ENCODE measurements at places on chromosomes 7 and 10.

DNA sequence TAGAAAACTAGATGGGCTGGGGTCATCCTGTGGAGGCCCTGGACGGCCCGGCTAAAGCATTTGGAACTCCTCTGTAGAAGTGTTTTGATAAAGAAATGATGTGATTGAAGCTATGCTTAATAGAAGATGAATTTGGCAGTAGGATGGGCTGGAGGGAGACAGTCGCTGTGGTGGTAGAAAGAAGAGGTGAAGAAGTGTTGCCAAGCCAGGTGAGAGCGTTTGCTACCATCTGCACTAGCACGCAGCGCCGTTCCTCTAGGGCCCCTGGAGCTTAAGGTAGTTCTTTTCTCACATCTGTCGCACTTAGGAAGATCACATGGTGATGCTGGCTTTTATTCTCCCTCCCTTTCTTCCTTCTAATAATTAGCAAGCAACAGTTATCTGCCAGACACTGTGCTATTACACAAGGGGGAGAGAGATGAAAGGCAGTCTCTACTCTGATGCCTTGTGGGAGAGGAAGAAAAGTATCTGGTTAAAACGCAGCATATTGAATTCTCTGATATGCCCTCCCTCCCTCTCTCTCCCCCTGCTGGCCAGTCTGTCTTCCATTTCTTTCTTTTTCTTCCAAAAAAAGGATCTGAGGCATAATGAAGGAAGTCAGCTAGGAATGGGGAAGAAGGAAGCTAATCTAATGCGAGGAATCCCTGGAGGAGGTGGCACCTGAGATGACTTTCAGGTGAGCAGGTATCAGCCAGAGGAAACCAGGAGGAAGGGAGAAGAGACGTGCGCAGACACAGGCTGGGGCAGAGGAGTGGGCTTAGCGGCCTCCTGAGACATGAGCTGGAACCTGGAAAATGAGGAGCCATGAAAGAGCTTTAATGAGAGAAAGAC is 162.3 kb upstream of the KLF14 start:
- no peak for DNase-seq

- DNase-seq = no peak
Measured at GRCh38 chr10:35639021-35639727, 2.9 kb downstream of the FZD8 start.

- no peak for DNase-seq
Measured at GRCh38 chr7:146175716-146176115, 59.1 kb downstream of the CNTNAP2 start.

DNA sequence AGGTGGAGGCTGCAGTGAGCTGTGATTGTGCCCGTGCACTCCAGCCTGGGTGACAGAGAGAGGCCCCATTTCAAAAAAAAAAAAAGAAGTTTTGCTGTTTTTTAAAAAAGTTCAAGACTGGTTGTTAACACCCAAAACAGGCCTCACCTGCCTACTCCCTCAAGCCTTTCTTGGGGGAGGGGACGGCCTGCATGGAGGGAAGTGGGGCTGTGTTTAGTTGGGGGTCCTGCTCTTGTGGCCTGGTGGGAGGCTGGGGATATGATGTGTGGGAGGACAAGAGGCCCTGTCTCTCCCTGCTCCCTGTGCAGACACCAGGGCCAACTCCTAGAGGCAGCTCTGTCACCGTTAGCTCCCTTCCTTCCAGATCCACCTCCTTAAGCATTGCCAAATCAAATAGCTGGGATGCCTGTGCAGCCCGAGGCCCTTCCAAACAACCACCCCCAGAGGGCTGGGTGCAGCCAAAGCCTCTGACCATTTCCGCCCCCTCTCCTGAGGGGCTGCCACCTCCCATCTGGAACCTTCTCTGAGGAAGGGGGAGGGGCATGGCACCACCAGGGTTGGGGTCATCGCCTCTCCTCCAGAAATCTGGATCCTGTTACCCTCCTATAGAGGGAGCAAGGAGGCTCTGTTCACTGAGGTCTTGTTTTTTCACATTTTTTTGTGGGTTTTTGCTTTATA is 32.9 kb upstream of the ANKRD2 start:
- DNase-seq = no peak

DNA sequence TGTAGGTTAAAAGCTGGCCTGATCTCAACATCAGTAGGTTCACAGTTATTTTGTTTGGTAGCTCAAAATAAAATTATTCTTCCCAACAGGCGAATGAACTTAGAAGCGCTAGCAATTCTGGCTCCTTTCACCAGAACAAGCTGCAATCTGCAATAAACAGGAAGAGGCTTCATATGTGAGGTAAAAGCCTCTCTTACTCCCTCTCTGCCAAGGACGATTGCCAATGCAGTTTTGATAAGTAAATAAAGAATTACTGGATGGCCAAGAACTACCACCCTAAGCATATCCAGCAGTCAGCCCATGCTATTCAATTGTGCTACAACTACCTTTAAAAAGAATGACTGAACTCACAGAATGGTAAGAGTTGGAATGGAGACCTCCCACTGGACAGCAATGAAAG is 150.0 kb upstream of the LAMB4 start:
- DNase-seq = no peak

DNA sequence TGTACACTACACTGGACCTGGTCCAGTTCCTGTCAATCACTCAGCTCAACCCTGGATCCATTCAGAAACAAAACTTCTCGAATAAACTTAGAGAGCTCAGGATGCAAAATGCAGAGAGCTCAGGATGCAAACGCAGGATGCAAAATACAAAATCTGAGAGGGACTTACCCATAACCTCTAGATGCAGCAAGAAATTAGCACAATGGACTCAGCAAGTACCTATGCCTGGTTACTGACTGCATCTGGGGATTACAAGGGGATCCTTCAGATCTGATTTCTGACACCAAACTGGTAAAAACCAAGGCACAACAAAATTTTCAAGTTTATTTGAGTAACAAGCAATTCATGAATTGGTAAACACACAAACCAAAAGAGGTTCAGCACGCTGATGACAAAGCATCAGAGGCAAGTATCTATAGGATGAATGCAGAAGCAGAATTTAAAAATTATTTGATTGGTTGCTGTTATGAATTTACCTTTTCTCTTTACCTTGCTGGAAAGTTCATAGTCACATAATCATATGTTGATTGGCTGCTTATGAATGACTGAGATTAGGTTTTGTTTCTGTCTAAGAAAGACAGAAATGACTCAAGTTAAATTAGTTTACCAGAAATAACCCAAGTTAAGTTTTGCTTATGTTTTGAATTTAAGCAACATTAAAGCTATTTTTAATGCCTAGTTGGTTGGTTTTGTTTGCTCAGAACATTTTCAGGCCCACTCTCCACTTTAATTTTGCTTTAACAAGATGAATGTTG is 11.4 kb downstream of the GIMAP6 start:
- DNase-seq = no peak
